ENCODE measurements at places on chromosomes 7 and 10.

DNA sequence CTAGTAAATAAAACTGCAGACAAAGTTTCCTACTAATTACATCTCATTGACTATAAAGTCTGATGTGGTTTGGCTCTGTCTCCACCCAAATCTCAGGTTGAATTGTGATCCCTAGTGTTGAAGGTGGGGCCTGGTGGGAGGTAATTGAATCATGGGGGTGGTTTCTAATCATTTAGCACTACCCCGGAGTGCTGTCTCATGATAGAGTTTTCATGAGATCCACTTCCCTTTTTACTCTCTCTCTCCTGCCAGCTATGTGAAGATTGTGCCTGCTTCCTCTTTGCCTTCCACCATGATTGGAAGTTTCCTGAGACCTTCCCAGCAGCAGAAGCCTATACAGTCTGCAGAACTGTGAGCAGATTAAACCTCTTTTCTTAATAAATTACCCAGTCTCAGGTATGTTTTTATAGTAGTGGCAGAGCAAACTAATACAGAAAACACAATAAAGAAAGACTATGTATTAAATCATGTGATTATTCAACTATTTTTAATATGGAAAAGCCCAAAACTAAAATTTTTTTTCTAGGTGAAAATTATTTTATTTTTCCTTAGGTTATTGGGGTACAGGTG is 232.1 kb downstream of the FZD1 start:
- H3K4me3 ChIP-seq = no peak overlapping the region
- H3K4me1 ChIP-seq = no peaks in the 10 kb centered on the region
- DNase-seq = no peak
- no peaks in the 10 kb centered on the region for H3K27me3 ChIP-seq
- H3K36me3 ChIP-seq = no peaks in the 10 kb centered on the region
- H3K27ac ChIP-seq = no peak overlapping the region

GRCh38 chr10:125123476-125124114 is 36.8 kb downstream of the CTBP2 start:
- H3K36me3 ChIP-seq = 0 out of 2 replicates have a peak, but pooled peaks cover 3% of the 10 kb centered on the region
- peak overlapping the region; percentile 82 for H3K27ac ChIP-seq
- DNase-seq = peak; percentile 89
- H3K27me3 ChIP-seq = no peaks in the 10 kb centered on the region

GRCh38 chr7:67593794-67594193 is 597.2 kb downstream of the TYW1 start:
- H3K27ac ChIP-seq = no peak overlapping the region
- H3K4me3 ChIP-seq = no peak overlapping the region
- H3K27me3 ChIP-seq = peaks cover 21% of the 10 kb centered on the region
- no peaks in the 10 kb centered on the region for H3K4me1 ChIP-seq

GRCh38 chr7:80155374-80155773 is 20.7 kb downstream of the GNAI1 start:
- H3K4me1 ChIP-seq = no peaks in the 10 kb centered on the region
- DNase-seq = no peak
- H3K27ac ChIP-seq = no peak overlapping the region
- no peak overlapping the region for H3K4me3 ChIP-seq
- H3K27me3 ChIP-seq = no peaks in the 10 kb centered on the region

All from PC-9 (cell line).